ENCODE measurements at places on chromosomes 7 and 10.

GRCh38 chr10:27450225-27450624, 53.9 kb upstream of the RAB18 start:
- no peak for DNase-seq

DNA sequence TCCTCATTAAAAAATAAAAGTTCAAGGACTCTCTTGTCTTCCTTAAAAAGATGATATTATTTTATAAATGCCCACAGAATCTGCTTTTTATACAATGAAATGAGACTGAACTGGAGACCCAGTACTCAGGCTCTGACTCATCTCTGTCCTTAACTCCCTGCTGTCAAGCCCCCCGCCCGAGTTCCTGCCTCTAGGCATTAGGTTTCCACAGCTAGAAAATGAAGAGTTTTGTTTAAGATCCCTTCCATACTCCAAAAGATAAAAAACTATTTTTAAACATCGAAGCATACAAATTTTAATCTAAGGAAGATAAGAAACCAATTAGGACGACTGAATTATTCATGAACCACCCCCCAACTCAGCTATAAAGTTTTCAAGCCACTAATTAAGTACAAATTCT, 97.7 kb upstream of the FEZF1 start:
- no peak for DNase-seq

- no peak for DNase-seq
Measured at GRCh38 chr10:102665904-102666509, 21.7 kb downstream of the TRIM8 start.

- no peak for DNase-seq
Measured at GRCh38 chr10:110326351-110327032, 21.8 kb upstream of the SMNDC1 start.

DNA sequence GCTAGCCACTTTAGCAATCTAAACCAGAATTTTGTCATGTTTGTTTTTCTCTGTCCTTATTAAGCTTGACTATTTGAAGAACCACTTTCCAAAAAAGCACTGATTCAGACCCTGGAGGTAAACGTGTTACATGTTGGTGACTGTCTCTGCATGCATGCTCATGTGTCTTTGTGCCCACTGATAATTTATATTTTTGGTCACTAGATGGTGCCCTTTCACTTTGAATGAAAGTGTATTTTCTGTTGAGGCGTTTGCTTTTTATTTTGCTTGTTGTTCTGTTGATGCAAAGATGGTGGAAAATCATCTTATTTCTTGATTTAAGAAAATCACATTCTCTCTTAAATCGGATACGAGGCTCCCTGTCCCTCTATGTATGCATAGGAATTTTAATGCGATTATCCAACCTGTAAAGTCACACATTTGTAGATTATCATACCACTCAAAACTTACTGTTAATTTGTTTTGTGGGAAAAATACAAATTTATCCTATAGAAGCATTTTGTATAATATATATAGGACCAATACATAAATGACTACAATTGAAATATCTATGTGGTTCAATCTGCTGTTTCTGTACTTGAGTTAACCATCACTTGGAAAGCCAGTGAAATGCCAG, 269.3 kb downstream of the BICC1 start:
- DNase-seq, result no peak

GRCh38 chr7:78296046-78296597, 497.5 kb downstream of the PHTF2 start:
- DNase-seq, result no peak

GRCh38 chr7:137935884-137936508, 65.9 kb downstream of the CREB3L2 start:
- DNase-seq, result no peak

GRCh38 chr7:96484091-96484490, 162.2 kb upstream of the SLC25A13 start:
- no peak for DNase-seq

DNA sequence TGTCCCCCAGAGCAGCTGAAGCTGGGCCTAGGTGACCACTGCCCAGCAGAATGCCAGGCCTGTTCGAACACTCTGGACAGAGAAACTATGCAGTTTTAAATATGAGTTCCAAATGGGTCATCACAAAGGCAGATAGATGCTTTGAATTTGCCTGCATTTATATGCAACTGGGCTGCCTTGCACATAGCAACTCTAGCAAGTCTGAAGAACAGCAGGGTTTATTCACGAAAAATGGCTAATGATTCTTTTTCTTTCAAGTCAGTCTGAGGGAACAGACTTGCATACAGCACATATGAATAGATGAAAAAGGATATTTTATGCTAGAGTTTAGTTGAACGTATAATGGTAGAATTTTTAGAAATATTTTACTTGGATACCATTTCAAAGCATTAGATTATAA, 68.5 kb downstream of the SLC35B4 start:
- DNase-seq, result no peak

GRCh38 chr10:99966306-99966705, 43.4 kb downstream of the DNMBP start:
- no peak for DNase-seq

DNA sequence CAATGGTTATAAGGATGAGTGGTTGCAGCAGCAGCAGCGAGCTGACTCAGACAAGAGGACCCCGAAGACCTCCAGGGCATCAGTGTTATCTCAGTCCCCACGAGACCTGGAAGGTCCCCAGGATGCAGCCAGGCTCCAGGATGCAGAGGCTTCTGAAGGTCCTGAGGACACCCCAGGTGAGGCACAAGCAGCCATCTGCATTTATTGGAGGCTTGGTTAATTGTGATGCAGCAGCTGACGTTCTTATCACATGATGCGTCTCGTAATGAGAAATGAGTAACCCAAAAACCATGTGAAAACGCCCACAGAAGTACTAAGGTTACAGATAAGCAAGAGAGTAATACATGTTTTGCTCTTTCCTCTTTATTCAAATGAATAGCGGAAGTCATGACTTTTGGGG, 17.4 kb downstream of the C7orf57 start:
- DNase-seq, result peak; percentile 39

DNA sequence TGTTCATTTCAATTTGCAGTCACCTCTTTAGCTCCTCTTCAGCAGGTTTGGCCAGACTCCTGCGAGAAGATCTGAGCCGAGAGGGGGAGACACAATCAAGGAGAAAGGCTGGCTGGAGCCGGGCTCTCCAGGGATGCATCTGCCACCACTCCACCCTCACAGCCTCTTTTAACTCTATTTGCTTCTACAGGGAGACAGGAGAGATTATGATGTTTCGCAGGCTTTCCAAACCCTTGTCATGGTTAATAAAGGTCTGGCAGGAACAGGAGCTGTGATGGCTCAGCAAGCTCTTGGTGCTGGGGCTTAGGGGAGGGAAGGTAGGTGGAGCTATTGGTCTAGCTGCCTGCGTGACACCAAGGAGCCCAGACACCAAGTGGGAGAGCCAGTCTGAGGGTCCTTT, 448.1 kb upstream of the PODXL start:
- no peak for DNase-seq

DNA sequence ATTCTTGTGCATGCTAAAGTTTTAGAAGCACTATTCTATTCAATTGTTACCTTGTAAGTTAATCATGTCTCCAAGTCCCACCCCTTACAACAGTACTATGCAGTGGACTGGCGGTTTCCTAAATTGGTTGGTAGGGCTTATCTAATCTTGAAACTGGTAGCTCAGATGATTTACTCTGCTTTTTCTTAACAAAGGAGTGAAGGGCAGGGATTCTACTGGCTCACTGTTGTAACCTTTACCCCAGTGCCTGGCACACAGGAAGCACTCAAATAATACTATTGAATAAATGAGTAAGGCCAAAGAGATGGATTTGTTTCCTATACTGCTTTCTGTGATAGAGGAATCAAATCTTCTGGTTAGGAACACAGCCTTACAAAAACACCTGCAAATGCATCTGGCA, 46.0 kb upstream of the CYCS start:
- no peak for DNase-seq

GRCh38 chr10:114151486-114151885, 22.5 kb downstream of the CCDC186 start:
- DNase-seq, result no peak

GRCh38 chr7:142939226-142939910, at the start of gene LLCFC1:
TSS of gene LLCFC1 (plus strand) at chr7:142939484. CDS start at chr7:142939622, 138 bp downstream.
- DNase-seq, result no peak

- DNase-seq, result peak; percentile 48
Measured at GRCh38 chr10:133278577-133279265, 2.1 kb upstream of the ADAM8 start.

DNA sequence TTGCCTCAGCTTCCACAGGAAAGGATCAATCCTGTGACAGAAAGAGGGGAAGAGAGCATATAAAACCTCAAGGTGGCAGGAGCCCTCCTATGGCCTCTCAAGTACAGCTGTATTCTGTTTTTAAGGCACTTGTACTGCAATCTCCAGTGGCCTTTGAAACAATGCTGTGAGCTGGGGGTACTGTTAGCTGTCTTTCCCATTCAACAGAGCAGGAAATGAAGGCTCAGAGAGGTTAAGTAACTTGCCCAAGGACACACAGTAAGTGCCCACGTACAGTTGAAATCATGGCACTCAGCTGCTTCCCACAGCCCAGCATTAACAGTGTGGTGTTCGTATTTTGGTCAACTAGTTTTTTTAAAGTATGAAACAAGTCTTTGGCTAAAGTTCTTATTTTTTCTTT, 34.0 kb downstream of the DUSP5 start:
- DNase-seq, result no peak

- DNase-seq, result no peak
Measured at GRCh38 chr7:133108023-133108422, 26.1 kb upstream of the CHCHD3 start.

DNA sequence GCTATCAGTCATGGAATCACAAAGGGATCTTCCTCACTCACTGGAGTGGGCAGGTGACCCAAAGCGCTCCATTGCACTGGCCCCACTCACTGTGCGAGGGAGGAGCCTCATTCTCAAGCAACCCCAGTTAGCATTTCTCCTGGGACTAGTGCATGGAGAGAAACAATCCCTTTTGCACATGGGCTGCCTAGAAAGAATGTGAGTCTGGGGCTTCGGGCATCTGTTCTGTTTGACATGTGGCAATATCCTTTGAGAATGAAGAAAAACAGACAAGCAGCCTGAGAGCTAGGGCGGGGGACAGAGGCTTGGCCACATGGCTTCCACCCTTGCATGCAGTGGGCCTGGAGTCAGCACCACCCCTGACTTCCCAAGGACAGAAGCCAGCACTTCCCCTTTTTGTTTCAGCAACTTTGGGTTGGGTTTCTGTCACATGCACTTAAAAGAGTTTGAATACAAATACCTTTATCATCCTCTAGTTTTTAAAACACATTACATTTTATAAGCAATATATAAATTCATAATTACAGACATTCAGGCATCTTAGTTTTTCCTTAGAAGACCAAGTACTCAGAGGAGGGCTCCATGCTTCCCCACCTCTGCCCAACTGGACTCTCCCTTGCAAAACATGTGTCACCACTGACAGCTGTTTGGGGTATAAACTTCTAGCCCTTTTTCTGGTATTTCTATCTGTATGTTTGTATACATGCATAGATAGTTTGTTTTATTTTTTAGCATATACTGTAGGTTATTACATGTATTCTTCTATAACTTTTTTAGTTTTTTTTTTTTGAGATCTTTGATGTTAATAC, 73.8 kb downstream of the RBM20 start:
- no peak for DNase-seq

GRCh38 chr7:100552532-100552931, 13.5 kb downstream of the AGFG2 start:
- no peak for DNase-seq

DNA sequence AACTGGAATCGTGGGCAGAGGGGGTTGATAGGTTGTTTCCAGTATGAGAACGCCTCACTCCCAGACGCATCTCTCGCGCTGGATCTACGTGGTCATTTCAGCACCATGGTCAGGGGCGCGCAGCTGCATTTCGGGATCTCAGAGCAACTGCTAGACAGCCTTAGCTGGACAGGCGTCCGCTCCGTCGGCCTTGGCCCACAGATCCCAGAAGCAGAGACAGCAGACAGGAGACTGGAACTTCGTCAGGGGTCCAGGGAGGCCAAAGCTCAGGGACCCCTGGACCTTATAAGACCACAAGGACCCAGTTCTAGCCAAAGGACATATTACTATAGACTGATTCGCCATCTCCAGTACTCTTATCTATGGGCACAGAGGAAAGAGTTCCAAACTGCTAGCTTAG, 5.3 kb downstream of the NEUROG3 start:
- DNase-seq, result no peak

- DNase-seq, result no peak
Measured at GRCh38 chr7:129144095-129144833, at the start of gene TSPAN33. TSS of gene TSPAN33 (plus strand) at chr7:129144707. CDS start at chr7:129144981, 274 bp downstream.

DNA sequence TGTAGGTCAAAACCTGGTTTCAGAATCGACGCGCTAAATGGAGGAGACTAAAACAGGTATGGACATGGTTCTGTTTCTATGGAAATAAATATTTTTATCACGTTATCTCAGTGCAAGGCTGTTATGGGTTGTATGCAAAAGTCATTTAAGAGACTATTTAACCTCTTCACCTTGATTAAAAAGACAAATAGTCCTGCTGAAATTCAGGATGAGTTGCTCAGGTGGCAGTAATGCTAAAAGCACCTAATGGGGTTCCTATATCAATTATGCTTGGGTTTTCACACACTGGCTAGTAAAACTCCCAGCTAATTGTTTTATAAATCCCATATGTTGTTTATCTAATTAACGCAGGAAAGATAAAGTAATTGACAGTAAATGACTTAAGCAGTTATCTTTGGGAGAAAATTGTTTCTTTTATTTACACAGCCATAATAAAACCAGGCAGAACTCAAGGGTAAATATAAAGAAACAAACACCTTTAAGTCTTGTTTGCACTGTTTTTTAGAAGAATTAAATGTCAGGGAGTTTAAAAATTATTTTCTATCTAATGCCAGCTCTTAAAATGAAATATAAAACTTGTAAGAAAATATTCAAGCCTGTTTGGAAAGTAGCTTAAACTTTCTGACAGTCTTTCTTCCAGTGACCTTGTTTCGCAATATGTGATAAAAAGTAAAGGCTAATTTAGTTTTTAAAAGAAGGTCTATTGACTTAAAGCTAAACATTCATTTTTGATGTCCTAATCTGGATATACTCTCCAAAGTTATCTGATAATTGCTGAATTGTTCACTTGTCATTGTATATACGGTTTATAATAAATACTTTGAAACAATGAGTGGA, 3.2 kb downstream of the HHEX start:
- no peak for DNase-seq

DNA sequence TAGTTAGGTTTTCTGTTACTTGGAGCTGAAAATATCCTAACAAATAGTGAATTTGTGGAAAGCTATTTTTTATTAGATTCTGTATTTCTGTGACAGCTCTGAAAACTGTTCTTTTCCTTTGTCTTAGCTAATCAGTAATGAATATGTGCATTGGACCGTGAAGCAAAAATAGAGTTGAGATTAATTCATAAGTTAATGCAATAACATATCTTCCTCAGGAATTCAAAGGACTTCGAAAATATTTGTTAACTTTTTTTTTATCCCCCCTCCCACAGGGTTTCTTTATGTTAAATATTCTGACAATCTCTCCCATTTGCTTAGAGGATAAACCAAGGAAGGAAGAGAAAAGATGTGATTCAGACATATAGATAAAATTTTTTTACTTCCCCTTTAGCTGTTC, 101.4 kb downstream of the PODXL start:
- DNase-seq, result no peak

Measured in GM12864 (cell line).